ENCODE measurements at places on chromosomes 2 and 18.

DNA sequence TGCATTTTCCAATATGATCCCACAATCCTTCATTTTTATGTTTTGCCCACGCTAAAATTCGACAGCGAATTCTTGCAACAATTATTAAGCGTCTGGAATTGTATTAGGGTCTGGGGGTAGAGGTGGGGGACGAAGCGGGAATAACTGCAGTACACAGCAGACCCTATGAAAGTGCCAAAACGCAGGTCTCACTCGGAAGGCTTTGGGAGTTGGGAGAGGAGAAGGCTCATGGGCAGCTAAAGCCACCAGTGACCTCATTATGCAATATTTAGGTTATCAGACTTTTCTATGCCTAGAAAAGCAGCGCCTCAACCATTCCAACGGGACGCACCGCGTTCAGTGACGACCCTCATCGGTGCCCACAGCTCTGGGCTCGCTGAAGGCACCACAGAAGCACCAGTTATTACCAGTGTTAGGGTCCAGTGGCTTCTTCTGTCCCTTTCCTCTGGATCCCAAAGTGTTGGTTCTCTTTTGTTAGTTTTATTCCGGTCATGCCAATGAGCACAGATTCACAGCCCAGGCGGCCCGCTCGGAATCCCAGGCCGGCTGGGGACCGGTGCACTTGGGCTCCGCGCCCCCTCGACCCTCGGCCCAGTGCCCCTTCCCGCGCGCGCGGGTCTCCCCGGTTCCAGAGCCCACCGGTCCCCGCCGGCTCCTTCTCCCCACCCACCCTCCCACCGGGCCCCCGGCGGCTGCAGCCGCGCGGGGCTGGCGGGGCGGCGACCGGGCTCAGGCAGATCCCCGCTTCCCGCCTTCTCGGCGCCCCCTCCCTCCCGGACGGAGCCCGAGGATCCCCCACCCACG is 737 bp upstream of the MAPK4 start:
- no peak for DNase-seq

- no peak for DNase-seq
These were observed 2045.9 kb upstream of the CELF4 start for GRCh38 chr18:39611381-39612100.

DNA sequence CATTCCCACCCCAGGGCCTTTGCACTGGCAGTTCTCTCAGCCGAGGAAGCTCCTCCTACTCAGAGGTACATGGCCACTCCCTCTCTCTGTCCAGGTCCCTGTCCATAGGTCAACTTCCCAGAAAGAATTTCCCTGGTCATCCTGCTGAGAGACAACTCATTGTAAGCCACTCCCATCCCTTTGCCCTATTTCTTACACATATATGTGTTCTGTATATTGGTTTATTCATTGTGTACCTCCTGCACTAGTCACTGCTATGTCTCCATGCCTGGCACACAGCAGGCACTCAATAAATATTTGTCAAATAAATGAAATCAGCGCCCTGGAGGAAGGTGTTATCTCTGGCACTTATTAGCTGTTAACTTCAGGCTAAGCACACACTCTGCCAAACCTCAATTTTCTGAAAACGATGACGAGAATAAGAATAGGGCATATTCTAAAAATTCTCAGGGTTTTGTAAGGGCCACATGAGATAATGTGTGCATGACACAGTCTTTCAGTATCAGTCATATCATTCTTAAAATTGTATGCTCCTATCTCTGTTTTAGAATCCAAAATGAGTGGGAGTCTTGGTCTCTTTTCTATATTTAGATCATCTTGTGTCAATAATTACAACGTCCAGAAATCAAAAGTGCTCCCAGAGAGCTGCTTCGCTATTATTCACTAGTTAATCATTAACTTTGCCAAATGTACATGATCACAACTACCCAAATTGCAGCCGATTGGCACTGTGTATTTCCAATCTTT is 198.0 kb downstream of the ALK start:
- peak; percentile 10 for DNase-seq

DNA sequence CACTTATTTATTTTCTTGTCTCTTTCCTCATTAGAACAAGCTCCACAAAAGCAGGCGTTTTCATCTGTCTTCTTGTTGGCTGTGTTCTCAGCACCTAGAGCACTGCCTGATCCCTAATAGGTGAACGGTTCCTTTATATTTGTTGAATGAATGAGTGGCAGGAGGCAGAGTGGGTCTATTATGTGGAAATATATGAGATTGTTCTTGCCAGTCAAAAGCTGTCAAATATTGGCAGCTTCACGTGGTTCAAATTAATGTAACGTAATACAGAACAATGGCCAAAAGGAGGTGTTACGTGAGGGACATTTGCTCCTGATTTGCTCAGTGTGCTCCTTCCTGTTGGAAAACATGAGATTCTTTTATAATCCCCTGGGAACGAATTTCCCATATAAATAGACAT is 8.5 kb upstream of the ARHGAP25 start:
- DNase-seq, result no peak

DNA sequence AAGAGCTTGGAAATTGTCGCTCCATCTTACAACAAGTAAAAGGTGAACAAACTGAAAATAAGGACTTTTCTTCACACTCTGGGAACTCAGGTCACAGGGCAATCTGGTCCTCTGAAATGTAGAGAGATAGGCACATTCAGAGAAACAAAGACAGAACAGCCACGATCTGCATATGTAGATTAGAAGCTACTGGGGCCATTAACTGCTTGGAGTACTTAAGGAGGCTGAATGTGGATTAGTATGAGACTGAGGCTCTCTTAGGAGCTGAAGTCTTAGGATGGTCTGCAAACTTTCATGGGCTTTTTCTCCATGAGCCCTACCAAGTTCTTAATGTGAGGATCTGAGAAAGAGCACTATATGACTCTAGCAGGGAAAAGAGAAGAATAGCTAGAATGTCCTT is 265.3 kb upstream of the NXPH2 start:
- no peak for DNase-seq

GRCh38 chr2:212078103-212078502 is 460.5 kb downstream of the ERBB4 start:
- DNase-seq, result no peak

GRCh38 chr2:46299365-46300263 is 2.4 kb downstream of the EPAS1 start:
- DNase-seq, result peak; percentile 77

- DNase-seq, result no peak
These were observed 107.4 kb downstream of the NCK2 start for GRCh38 chr2:105852066-105852465.

- DNase-seq, result no peak
These were observed 40.0 kb downstream of the SH3BP4 start for GRCh38 chr2:234991793-234992192.

GRCh38 chr18:68847219-68847837 is 49.4 kb downstream of the CCDC102B start:
- no peak for DNase-seq

DNA sequence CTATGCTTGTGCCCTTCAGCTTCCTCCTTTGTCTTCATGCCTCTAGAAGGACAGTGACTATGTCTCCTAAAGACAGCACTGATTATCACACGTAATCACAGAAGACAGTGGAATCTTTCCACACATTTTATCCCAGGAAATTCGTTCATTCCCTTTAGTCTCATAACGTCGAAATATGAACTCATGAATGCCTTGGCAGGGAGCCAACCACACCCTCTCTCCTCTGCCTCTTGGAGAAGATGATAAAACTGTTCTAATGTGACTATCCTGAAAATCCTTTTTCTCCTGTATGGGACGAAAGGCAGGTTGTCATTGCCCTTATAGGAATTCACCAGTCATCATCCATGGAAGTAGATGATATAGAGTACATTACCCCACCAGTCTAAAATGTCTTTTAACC is 726.6 kb upstream of the FANCL start:
- DNase-seq, result peak; percentile 6

DNA sequence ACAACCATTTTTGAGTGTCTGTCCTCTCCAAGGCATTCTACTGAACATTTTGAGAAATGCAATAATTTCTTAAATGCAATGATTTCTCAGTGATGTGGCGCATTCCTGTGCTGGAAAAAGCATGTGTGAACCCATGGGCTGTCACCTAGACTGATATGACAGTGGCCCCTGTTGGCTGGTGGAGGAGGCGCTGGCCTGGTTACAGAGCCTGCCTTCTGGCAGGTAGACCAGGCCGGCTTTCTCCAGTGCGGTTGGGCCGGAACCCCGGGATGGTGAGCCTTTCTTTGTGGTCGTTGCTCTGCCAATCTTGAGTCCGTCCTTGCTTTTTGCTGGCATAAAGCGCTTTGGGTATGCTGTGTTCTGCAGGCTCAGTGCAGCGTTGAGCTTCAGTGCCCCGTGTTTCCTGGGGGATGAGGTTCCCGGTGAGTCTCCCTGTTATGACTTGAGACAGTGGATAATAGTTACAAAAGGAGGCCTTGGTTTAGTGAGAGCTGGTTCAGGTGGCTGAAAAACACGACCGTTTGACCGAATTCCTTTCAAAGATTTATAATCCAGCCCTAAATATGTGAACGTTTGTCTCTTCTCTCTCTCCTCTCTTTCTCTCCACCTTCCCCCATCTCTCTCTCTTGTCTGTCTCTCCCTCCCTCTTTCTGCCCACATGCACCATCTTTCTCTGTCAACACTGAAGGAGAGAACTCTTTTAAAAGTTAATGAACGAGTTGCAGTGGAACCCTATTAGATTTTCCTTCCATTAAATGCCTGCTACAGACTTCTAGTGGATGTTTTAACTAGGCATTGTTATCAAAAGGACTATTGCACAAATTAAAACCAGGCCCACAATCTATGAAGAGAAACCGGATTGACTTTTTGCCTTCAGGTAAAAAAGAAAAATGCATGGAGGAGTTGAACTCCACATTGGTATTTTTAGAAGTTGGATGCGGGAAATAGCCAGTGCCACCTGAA is 34.0 kb downstream of the TSHZ1 start:
- DNase-seq, result peak; percentile 9

DNA sequence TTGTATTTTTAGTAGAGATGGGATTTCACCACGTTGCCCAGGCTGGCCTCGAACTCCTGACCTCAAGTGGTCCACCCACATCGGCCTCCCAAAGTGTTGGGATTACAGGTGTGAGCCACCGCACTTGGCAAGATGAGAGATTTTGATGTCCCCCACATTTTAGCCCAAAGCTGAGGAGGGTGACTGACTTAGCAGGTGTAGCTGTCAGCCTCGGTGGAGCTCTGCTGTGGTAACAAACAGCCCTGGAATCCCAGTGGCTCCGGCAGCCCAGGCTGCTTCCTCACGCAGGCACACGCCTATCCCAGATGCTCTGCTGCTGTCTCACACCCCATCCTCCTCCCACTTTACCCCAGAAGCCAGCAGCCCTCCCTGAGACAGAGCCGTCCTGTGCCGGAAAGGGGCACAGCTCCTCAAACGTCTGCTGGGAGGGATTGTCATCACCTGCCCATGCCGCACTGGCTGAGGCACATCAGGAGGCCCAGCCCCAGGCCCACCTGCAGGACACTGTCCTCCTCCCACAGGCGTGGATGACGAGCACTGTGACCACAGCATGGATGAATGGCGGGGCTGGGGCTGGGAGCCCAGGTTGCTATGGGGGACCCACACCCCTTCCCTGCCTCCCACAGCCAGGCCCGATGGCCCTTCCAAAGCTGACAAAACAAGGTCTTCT is 10.6 kb upstream of the BOK start:
- no peak for DNase-seq

GRCh38 chr2:38521835-38522234 is 80.9 kb downstream of the HNRNPLL start:
- no peak for DNase-seq

GRCh38 chr2:143732076-143732475 is 602.9 kb downstream of the ARHGAP15 start:
- peak; percentile 4 for DNase-seq

DNA sequence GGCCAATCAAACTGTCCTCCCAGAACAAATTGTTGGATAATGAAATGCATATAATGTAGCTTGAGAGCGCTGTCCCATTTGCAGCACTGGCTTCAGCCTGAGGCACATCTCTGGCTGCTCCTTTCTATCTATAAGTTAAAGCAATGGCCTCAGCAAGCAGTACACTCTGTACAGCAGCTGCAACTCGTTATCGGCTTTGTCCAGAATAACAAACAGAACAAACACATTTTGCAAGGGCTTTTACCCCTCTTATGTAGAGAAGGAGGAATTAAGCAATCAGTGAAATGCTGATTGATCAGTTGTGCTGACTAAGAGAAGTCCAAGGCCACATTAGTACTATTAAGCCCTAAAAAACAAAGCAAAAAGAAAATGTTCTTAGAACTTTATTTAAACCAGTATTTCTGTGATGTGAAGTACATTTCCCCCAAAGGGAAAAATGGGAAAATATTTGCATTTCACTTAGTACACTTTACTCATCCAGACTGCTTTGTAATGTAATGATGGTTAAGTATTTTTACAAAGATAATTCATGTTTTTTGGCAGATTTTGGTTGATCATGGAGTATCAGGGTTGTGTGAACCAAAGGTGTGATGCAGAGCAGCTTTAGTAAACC is 15.0 kb upstream of the CPS1 start:
- DNase-seq, result no peak

DNA sequence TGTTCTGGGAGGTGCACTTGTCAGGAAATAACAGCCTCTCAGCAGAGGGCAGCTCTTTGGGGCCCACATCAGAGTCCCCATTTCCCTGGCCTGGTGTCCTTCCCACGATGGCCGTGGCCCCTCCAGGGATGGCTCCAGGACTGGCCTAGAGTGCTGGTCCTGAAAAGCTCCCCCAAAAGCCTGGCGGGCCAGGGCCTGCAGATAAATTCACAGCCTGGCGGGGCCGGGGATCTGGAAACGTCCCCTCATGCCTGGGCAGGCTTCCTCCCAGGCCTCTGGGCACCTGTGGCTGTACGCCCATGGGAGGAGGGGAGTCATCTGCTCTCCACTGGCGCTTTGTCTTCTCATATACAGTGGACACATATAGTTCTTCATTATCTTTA is 52.6 kb upstream of the HS6ST1 start:
- DNase-seq, result no peak

DNA sequence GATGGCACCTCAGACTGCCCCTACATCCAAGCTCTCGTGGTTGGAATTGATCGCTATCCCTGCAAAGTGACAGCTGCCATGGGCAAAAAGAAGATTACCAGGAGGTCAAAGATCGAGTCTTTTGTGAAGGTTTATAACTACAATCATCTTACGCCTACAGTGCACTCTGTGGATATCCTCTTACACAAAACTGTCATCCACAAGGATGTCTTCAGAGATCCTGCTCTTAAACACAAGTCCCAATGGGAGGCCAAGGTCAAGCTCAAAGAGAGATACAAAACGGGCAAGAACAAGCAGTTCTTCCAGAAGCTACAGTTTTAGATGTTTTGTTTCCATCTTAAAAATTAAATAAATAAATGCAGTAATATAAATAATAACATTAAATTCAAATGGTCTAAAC is 45.4 kb downstream of the INO80D start:
- DNase-seq, result no peak

GRCh38 chr2:151261977-151262291 is 271 bp upstream of the RBM43 start:
- DNase-seq, result no peak

DNA sequence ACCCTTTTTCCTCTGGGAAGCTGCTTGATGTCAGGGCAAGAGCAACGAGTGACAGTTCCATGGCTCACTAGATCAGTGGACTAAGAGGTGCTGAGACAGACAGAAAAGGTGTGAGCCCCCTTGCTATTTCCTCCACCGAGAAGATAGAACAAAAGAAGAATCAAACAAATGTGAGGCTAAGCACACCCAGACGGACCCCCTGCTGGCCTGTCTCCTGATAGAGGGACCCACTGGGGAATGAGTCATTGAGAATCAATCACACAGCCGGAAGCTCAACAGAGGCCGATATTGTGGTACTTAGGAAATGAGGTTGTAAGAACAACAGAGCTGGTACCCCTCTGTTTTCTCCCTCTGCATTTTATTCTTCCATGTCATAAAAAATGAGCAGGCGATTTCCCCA is 89.8 kb upstream of the TEX51 start:
- no peak for DNase-seq
